ENCODE measurements at places on chromosomes 5 and 9. TPM values are rescaled to one million over a fixed set of nuclear protein-coding genes. Genes with fewer than 3 reads are reported as not detected.

DNA sequence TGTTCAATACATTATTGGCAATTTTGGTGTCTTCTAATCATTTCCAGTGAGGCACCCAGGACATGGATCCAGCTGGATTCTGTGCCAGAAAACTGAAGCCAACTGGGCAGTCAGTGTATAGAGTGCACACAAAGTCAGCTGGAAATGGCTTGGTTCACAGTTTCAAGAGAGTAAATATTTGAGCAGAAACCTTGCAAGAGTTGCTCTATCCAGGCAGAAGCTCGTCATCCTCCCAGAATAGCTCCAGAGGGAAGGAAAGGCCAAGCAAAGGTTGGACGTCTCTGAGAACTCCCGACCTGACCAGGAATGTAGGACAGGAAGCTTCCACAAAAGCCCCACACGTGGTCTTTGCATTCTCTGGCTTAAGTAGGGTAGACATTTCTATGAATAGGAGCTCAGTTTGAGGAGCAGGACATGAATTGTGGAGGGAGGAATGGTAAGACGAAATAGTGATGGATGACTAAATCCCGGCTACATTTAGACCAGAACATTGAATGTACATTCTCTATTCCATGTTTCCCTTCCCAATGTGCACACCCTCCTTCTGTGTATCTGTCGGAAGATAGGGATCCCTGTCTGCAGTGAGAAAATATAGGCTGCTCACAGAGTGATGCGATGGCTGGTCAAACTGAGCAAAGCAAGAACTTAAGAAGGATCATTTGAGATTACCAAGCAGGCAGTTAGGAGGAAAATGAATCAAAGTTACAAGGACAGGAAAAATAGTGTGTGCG, 72.7 kb upstream of the FCN2 start:
- DNase-seq: no peak
- no peaks in the 10 kb centered on the region for H3K27me3 ChIP-seq
- peaks cover 1% of the 10 kb centered on the region for H3K4me1 ChIP-seq
- H3K4me3 ChIP-seq: no peak overlapping the region

The PROB1 gene
- total RNA-seq: 2.2 TPM

DNA sequence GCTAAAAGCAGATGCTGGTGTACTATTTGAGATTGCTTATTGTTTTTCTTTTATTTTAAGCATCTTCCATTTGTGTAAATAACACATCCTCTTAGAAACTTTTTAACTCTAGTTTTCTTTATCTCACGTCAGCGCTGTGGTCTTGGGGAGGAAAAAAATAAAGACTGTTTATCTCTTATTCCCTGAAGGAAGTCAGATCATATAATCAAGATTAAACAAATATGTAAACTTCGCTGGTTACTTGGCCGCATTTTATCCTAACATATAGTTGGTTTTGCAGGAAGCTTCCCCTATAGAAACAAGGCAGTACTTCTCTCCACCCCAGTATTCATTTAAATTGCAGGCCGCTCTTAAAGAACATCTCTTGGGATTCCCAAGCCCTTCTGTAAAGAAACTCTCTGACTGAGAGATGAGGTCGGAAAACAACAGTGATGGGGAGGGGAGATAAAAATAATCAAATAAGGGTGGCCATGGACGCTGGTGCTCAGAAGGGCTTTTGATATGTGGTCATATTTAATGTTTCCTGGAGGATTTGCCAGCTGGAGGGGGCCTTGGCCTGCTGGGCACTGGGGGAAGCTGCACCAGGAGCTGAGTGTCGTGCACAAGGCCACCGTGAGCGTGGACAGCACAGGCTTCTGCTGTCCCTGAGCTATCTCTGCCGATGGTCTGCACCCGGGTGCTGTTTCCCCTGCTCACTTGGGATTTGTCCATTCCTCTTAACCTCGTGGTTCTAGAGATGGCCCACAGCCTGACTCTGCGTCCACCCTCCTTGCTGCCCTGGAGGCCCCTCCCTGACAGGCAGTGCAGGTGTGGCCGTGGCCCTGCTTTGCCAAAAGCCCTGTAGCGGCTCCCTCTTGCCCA, 23.8 kb downstream of the NEURL1B start:
- no peak overlapping the region for H3K4me3 ChIP-seq
- no peak for DNase-seq
- H3K36me3 ChIP-seq: no peaks in the 10 kb centered on the region
- H3K4me1 ChIP-seq: peaks cover 5% of the 10 kb centered on the region

DNA sequence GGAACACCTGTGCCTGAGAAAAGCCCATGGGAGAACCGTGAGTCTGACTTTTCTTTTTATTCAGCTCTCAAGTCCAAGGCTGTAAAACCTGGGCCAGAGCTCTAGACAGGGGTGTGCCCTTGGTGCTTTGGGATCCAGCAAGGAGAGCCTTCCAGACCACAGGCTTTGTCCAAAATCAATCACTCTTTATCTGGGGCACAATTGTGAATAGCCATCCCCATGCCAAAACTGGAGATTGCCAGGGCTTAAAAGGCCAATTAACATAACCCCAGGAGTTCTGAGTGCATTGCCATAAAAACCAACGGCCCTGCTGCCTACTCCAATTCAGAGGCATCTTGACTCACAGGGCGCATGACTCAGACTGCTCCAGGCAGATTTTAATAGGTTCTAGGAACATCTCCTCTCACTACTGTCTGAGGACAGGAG, 391.8 kb downstream of the ARHGEF28 start:
- no peak overlapping the region for H3K4me3 ChIP-seq
- peaks cover 10% of the 10 kb centered on the region for H3K27me3 ChIP-seq
- no peak overlapping the region for H3K27ac ChIP-seq
- no peaks in the 10 kb centered on the region for H3K36me3 ChIP-seq

The HIGD2A gene
- total RNA-seq: 88.0 TPM

DNA sequence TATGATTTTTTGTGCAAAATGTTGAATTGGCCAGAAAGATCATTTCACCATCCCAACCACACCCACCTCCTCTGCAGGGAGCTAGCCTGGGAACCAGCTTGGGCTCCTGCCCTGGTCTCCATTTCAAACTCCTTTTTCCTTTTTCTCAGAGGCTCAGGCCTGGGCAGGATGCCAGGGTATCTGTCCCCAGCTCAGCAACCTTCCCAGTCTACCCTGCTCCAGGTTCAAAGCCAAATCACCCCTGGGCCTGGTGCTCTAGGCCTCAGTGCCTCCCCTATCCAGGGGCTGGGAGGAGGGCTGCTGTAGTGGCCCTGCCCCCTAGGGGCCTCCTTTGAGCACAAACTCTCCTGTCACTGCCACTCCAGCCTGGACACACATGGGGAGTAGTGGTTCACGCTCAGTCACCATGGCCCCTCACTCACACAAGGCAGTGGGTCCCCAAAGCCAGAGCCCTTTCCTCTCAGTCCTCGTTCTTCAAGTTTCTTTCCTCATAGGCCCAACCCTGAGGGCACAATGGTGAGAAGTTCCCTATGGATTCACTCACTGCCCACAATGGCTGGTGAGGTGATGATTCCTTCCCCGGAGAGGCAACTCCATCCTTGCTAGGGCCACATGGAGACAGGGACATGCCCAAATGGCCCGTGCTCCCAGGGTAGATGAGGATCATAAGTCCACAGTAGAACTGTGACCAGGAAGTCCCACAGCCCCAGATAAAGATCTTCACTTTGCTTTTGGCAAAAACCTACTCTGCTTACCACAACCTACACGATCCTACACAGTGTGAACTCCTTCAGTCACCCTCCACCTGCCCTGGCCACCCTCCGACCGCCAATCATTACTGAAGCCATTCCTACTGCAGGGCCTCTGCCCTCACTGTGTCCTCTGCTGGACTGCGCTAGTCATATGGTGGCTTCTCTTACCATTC, 1.6 kb upstream of the ST6GALNAC4 start:
- peaks cover 31% of the 10 kb centered on the region for H3K27me3 ChIP-seq
- no peak overlapping the region for H3K27ac ChIP-seq
- DNase-seq: no peak
- H3K4me1 ChIP-seq: no peaks in the 10 kb centered on the region

The TAF1L gene
- total RNA-seq: not detected

GRCh38 chr9:70435948-70436347, 21.5 kb upstream of the KLF9 start:
- H3K4me1 ChIP-seq: peaks cover 4% of the 10 kb centered on the region
- H3K4me3 ChIP-seq: no peak overlapping the region
- no peak for DNase-seq
- H3K27me3 ChIP-seq: peaks cover 10% of the 10 kb centered on the region
